Anterior cingulate cortex (tissue), 58 donors: ENCODE measurements at places on chromosomes 1 and 21.

GRCh38 chr1:42979036-42979430, 20.4 kb upstream of the SLC2A1 start:
- no peak for DNase-seq

GRCh38 chr1:63836830-63837229, 63.0 kb downstream of the ROR1 start:
- DNase-seq = no peak

GRCh38 chr21:45250914-45251634, 36.6 kb downstream of the POFUT2 start:
- DNase-seq = no peak

DNA sequence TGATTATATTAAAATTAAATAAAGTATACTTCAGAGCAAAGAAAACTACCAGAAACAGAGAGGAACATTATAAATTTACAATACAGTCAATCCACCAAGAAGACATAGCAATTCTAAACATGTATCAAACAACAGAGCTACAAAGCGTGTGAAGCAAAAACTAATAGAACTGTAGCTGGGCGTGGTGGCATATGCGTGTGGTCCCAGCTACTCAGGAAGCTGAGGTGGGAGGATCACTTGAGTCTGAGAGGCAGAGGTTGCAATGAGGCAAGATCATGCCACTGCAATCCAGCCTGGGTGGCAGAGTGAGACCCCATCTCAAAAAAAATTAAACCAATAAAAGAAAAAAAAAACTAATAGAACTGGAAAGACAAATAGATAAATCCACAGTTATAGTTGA, 12.3 kb downstream of the CCDC185 start:
- no peak for DNase-seq

- no peak for DNase-seq
These were observed 113.0 kb downstream of the PAPPA2 start for GRCh38 chr1:176575991-176576390.

DNA sequence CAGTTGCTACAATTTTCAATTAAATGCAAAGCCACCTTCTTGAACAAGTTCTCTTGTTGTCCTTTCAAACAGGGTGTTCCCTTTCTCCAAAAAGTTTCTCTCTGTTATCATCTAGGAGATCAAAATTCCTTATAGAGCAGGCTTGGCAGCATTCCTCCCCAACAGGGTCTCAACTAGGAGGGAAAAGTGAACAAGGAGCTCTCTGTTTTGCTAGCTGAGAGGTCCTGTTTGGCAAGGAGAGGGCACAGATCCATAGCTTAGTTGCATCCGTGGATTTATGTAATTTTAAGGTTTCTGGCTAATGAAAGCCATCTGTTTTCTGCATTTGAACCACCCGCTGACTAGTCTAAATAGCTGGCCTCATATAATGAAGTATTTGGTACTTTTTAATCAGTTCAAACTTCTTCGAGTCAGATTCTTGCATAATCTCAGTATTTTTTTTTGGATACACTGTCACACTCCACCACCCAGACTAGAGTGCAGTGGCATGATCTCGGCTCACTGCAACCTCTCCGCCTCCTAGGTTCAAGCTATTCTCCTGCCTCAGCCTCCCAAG, 54.0 kb downstream of the APP start:
- DNase-seq = no peak
